ENCODE measurements at places on chromosomes 11 and 22.

DNA sequence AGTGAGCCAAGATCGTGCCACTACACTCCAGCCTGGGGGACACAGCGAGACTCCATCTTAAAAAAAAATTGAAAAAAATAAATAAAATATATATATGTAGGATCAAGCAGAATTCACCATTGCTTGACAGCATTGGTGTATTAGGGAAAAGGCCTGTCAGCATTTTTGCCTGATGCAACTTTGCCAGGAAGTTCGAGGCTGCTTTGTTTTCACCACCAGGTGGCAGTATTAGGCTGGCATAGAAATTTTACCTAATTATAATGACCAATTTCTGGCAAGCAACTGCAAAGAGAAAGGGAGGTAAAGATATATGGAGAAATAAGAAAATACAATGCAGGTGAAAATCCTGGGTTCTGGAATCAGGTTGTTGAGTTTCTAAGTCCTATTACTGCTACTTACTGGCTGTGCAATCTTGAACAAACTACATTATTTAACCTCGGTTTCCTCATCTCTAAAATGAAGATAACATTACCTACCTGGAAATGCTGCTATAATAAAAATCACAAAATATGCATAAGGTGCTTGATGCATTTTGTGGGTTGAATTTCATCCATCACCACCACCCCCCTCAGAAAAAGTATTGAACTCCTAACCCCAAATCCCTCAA lies 24.7 kb downstream of the LAYN start:
- no peak for DNase-seq

DNA sequence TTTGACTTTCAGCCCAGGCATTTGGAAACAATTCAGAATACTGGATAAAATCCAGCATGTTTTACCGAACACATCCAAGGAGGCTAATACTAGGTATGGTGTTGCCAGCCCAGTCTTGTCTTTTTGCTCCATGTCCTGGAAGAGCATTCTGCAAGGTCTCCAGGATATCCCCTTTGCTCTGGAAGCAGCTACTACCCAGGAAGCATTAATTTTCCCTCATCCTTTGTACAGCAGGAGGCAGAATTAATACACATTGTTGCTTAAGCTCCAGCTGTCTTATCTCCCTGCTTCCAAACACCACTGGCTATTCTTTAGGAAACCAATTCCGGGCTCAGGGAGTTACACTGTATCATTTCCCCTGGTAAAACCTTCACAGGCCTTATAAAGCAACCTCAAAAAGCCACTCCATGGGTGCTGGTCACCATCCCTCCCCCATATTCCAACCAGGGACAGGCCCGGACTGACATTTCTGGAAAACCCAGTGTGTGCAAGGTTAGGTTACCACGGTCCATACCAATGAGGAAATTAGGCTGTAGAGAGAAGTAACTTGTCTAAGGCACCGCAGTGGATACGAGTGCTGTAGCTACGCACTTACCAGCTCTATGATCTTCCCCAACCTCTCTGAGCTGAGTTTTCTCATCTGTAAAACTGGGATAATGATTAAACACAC lies 1.5 kb upstream of the UBASH3B start:
- DNase-seq, result no peak

GRCh38 chr11:79291948-79292347 lies 148.9 kb downstream of the TENM4 start:
- no peak for DNase-seq

DNA sequence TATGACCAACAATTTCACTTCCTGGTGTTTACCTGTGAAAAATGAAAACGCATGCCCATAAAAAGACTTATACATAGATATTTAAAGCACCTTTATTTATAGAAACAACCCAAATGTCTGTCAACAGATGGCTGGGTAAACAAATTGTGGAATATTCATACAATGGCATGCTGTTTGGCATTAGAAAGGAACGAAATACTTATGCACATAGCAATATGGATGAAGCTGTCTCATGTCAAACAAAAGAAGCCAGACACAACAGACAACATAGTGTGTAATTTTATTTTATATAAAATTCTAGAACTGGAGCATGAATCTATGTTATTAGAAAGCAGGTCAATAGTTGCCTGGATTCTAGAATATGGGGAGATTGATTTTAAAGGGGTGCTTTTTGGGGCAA lies 38.0 kb downstream of the GRK3 start:
- no peak for DNase-seq

DNA sequence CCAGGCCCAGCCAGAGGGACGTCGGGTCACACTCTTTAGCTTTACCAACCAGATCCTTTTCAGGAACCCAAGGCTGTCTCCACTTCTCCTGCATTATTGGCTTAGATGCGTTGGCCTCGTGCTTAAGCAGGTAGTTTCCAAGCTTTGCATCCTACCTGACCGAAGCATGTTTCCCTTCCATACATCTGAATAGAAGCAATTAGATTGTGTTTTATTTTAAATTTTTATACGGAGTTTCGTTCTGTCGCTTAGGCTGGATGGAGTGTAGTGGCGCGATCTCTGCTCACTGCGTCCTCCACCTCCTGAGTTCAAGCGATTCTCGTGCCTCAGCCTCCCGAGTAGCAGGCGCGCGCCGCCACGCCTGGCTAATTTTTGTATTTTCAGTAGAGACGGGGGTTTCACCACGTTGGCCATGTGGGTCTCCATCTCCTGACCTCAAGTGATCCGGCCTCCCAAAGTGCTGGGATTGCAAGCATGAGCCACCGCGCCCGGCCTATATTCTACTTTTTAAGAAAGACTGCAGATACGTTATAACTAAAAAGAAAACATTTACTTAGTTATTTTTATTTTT lies 677 bp downstream of the DYNC2H1 start:
- no peak for DNase-seq

GRCh38 chr11:13349581-13349980 lies 72.0 kb downstream of the BMAL1 start:
- no peak for DNase-seq

DNA sequence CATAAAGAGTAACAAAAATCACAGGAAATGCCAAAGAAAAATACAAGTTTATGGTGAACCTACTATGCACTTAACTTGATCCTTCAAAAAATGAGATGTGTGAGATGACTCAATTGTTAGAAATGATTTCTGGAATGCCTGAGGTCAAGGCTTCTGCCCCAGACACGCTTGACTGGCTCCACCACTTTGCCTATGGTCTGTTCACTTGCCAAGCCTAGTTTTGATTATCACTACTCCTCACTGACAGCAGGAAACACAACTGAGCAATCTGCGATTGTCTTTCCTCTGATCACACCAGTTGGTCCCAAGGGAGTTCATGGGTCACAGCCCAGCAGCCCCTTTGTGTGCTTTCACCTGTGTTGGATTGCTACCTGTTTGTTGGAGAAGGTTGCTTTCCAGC lies 20.6 kb upstream of the PRDM10 start:
- no peak for DNase-seq

GRCh38 chr11:33419924-33420323 lies 162.7 kb downstream of the HIPK3 start:
- no peak for DNase-seq

DNA sequence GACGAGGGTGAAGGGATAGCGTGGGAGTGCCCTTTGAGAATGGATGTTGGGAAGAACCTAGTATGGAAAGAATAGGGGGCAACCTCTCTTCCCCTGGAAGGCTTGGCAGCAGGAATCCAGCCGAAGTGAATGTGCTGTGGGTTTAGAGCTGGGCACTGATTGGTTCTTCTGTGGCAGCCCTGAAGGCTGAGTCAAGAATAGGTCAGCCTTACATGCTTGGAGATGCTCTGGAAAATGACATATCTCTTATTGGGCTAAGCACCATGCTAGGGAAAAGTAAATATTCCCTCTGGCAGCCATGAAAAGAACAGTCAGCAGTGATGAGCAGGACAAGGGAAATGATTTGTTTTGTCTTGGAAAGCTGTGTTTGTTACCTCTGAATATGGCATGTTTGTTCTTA lies 149.5 kb downstream of the COMMD9 start:
- no peak for DNase-seq

GRCh38 chr11:131914361-131914774 lies 544.0 kb downstream of the NTM start:
- no peak for DNase-seq

- DNase-seq, result no peak
Observed at GRCh38 chr11:87966694-87967093, 208.5 kb downstream of the RAB38 start.

GRCh38 chr11:67631411-67631810 lies 1.7 kb upstream of the NUDT8 start:
- no peak for DNase-seq

DNA sequence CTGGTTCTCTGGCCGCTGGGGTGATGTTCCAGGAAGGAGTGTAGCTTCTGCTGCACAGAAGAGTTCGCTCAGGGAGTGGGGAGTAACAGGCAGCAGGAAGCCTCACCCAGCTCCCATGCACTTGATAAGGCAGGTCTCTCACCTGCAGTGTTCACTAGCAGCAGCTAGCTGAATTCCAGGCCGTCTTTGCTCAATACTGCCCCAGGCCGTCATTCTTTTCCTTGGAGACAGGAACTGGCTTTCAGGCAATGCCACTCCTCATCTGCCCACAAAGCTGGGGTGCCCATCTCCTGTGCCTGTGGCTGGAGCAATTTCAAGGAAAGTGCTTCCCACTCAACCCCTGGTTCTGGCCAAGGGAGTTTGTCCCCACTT lies 66.1 kb downstream of the ARHGAP42 start:
- DNase-seq, result no peak

GRCh38 chr11:13775471-13775870 lies 107.0 kb downstream of the FAR1 start:
- no peak for DNase-seq

- DNase-seq, result no peak
Observed at GRCh38 chr22:50202130-50202666, 1.4 kb downstream of the SELENOO start.

DNA sequence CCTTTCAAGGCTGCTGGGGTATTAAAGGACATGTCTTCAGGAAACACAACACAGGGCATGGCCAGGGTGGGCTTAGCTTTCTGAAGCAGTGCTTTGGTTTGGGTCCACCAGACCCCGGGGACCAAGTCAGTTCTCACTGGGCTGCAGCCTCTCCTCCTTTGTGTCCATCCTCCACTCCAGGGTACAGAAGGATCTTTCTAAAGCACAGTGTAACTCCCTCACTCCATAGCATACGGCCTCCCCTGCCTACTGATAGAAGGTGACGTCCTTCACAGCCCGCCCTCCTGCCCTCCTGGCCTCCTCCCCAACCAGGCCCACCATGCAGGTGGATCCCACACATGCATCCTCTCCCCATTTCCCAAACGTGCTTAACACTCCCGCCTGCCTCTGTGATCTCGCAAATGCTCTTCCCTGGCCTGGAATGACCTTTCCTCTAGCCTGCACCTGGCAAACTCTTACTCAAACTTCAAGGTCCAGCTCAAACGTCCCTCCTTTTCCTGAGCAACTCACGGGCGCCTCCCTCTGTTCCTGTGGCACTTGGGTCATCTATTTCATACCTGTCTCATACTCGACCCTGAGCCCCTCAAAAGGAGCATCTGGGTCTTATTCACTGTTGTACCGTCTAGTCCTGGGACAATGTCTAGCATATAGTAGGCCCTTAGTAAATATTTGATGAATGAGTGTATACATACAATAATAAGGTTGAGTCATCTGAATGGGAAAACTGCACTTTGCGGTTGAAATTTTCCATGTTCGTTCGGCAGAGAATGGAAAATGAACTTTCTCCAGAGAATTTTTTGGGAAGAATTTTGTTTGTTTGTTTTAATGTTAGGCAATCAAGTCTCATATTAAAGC lies 187.7 kb downstream of the EFCAB6 start:
- DNase-seq, result no peak

DNA sequence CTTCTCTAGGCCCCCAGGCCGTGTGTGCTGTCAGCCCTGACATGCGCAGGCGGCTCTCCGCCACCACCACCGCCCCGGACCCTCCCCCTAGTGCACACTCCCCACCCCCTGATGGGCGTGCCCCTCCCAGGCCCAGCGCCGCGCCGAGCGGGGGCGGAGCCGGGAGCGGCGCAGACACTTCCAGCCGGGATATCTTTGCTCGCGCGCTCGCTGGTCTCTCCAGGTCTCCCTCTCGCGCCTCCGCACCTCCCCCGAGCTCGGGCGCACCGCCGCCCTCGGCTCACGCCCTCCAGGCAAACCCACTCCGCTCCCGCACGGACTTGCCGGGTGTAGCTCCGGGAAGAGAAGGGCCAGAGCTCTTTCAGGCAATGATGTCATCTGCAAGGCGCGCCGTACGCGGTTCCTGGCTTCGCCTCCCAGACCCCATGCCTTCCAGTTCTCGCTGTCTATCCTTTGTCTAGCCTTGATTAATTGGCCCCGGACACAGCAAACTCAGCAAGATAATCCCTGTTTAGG lies at the start of gene SCN3B:
Gene SCN3B, minus strand, starts transcription at position 59 of the 516 bp plus-strand sequence. CDS start 823 bp downstream, outside the sequence.
- no peak for DNase-seq

- no peak for DNase-seq
Observed at GRCh38 chr11:59025097-59025496, 61.0 kb upstream of the GLYATL1B start.

DNA sequence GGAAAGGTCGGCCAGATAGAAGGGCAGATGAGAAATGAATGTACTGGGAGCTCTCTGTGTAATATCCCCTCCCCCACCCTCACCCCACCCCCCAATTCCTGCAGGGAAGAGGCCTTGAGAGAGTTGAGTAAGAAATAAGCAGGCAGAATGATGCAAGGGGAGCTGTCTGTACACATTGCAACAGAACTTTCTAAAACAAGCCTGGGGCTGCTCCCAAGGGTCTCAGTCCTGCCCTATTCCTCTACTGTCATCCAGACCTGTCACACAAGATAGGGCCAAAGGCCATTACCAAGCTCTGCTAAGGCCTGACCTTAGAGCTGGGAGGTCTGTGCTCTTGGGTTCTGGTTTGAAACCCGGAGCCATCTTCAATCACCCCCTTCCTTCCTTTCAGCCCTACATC lies 5.7 kb upstream of the DGAT2 start:
- DNase-seq, result no peak

- no peak for DNase-seq
Observed at GRCh38 chr11:8168485-8169257, at the start of gene RIC3. Gene RIC3, minus strand, starts transcription at chr11:8169025. Its CDS starts 36 bp downstream, at chr11:8168989.

- DNase-seq, result no peak
Observed at GRCh38 chr11:77094841-77095365, 7.7 kb upstream of the OMP start.

DNA sequence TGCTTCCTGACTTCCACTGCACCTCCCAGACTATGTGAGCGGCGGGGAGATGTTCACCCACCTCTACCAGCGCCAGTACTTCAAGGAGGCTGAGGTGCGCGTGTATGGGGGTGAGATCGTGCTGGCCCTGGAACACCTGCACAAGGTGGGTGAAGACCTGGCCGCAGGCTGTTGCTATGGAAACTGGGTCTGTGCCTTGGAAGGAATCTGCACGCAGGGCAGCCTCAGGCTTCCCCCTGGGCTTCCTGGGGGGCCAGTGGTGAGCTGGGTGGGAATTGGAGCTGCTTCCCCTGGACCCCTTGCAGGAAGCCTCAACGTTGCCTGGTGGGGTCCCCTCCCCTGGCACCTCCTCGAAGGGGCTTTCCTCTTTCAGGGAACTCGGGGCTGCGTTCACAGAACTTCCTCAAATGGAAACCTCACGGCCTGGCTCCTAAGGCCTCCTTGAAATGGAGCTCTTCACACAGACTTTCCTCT lies 1.5 kb downstream of the RPS6KA4 start:
- DNase-seq, result no peak

GRCh38 chr22:27474112-27474571 lies 327.4 kb downstream of the MN1 start:
- no peak for DNase-seq

- DNase-seq, result no peak
Observed at GRCh38 chr22:31089160-31090100, 8.3 kb downstream of the SMTN start.
